ENCODE measurements at places on chromosomes 12 and 14. TPM values are rescaled to one million over a fixed set of nuclear protein-coding genes. Genes with fewer than 3 reads are reported as not detected.

GRCh38 chr12:15688202-15688736, 100.9 kb downstream of the EPS8 start:
- peak; percentile 55 for DNase-seq

- peak; percentile 77 for DNase-seq
Measured at GRCh38 chr12:55996201-55996714, 818 bp upstream of the SUOX start.

DNA sequence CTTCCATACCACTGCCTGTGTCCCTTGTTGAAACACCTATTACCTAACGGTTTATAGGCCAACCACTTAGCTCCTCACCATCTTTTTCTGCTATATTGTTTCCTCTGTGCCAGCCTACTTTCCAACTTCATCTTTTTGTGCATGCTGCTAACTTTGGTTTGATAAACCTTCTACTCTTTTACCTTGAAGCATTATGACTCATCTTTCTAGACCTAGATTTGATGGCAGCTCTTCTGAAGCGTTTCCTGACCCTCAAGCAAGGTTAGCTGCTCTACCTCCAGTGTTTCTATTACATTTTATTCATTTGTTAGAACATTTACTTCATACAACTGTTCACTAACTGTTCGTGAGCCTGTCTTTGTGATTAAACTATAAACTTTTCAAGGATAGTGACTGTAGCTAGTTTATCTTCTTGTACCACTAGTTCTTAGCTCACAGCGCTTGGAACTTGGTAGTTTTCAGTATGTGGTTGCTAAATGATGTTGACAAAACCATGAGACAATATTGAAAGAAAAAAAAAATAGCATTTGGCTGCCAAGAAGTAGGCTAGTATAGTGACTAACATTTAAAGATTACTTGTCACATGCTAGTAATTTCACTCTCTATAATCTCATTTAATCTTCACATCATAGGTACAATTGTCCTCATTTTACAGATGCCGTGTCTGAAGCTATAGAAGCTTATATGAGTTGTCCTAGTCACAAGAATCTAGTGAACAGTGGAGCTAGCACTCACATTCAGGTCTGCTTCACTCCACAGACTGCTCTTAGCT, 79.5 kb downstream of the APAF1 start:
- no peak for DNase-seq

DNA sequence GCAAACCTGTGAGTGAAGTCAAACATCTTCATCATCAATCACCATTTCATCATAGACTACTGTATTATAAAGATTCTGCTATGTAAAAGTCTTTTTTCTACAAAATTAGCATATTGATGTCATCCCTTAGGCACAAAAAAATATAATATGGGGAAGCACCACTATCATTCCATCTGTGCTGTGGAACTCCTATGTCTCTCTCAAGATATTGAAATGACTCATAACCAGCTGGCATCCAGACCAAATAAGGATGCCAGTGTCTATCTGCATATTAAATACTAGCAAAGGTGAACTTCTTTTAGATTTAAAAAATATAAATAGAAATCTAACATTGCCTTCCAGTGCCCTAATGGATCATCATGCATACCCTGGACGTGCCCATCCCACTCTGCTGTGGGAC, 17.9 kb upstream of the DCAF5 start:
- no peak for DNase-seq

DNA sequence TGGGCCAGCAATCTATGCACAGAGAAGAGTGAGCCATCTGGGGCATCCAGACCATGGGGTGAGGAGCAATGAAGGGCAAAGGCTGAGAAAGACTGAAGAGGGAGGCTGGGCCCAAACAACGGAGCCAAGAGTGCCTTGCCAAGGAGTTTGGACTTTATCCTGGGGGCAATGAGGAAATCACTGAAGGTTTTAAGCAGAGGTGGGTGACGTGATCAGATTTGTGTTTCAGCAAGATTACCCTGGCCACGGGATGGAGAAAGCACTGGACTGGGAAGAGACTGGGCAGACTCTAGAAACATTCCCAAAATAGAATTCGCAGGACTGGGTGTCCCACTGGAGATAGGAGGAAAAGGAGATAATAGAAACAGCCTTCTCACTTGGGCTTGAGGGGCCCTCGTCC, 65.3 kb downstream of the DPF3 start:
- DNase-seq: no peak

DNA sequence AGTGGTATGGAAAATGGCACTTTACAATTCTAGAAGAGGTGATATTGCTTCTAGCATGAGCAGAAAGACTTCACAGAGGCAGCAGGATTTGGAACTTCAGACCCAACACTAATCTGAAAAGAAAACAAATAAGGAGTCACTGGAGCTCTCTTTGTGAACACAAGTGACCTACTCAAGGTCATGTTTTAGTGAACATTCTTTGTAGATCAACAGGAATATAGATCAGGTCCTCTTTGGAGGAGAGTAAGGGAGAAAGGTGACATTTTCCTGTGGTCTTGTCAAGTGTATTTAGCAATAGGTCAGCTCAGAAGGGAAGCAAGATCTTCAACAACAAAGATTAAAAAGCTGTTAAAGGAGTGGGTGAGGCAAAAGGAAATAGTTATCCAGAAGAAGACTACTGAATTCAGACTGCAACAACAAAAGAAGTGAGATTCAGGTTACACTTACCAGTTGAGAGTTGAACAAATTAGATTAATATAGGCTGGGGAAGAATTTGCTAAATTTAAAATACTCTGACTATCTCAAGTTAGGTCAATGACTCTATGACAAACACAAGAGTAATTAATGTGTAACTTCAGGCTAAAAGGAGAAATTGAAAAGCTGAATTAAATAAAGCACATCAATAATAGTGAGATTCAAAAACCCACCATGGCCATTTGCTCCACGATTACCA, 528.2 kb downstream of the RPS29 start:
- DNase-seq: no peak

DNA sequence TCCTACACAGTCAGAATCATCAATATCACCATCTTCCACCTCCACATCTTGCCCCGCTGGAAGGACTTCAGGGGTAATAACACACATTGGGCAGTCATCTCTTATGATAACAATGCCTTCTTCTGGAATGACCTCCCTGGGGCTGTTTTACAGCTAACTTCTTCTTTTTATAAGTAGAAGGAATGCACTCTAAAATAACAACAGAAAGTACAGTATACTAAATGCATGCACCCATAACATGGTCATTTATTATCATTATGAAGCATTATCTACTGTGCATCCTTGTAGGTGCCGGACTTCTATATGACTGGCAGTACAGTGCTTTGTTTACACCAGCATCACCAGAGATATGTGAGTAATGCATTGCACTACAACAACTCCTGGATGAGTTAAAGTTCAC, 19.0 kb upstream of the NUAK1 start:
- DNase-seq: no peak

- DNase-seq: peak; percentile 89
Measured at GRCh38 chr14:49865431-49865859, 12.9 kb upstream of the NEMF start.

- no peak for DNase-seq
Measured at GRCh38 chr14:101950516-101951215, 13.7 kb upstream of the DYNC1H1 start.

GRCh38 chr14:24329736-24330135, 5.1 kb downstream of the ADCY4 start:
- no peak for DNase-seq

DNA sequence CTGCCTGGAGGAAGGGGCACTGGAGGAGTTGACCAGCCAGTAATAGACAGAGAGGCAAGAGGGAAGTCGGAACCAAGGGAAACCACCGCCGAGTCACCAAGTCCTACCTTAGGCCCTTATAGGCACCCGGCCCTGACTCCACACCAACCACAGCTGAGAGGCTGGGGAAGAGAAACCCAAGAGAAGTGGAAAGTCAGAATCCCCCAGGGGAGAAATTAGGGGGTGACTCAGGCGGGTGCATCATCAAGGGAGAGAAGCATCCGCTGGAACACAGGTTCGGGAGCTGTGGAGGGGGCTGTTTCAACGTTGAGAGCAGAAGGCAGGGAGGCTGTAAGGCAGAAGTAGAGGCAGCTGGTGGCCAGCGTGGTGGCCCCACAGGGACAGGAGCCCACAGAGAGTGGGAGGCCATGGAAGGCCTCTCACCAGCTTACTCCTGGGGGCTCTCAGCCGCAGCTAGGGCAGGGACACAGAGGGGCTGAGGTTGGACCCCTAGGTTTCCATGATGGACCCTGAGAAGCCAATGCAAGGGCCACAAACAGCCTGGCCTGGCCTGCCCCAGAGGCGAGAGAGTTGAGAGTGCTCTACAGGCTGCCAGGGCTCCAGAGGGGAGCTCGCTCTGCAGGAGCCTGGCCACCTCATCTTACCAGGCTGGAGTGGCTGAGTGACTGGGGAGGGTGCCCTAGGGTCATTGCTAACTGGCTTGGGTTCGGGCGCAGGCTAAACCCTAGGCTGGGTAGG, 1.4 kb upstream of the TRMT61A start:
- DNase-seq: no peak

DNA sequence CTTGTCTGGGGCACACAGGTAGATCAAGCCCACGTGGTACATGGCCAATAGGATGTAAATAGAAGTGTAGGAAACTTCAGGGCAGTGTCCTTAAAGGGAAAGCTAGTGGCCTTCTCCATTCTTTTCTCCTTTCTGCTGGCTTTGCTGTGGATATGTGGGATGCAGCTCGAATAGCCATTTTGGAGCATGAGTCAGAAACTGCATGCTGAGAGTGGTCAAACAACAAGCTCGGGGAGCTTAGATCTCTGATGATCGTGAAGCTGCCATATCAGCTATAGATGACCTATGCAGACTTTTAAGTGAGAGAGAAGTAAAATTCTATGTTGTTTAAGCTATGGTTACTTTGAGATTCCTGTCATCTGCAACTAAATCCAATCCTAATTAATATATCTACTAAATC, 241.3 kb upstream of the DAAM1 start:
- no peak for DNase-seq

GRCh38 chr12:9065607-9065856, 50.2 kb downstream of the A2M start:
- no peak for DNase-seq

DNA sequence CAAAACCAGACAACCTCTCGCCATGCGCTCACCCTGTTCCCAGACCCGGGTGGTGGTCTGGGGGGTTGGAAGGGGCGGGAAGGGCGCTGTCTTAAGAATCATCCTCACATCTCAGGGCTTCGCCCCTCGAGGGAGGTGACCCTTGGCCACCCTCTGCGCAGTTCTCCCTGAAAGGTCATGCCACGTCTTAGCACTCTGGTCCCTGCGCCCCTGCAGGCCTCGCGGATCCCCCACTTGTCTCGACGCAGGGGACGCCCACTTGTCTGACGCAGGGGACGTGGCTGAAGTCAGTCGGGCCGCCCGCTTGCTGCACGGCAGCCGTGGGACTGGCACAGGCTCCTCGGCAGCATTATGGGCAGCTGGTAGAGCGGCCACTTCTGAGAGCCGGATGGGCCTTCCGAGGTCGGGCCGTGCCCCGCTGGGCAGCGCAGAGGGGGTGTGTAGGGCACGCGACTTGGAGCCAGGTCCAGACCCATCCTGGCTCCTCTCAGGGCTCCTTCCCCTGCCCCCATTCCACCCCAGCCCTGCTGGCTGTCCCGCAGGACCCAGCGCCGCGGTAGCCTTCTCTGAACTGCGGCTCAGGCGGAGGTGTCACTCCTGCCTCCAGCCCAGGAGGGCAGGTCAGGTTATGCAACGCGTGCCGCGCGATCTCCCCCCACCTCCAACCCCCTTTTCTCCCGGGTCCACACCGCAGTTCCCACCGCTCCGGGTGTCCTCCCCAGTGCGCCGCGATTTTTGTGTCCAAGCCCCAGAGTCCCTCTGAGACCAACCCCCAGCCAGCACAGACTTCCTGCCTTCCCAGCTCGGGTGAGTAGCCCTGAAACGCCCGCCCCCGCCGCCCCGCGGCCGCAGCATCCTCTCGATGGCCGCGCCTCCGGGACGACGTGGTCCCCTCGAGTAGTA, 40.9 kb upstream of the CAPRIN2 start:
- DNase-seq: peak; percentile 91

DNA sequence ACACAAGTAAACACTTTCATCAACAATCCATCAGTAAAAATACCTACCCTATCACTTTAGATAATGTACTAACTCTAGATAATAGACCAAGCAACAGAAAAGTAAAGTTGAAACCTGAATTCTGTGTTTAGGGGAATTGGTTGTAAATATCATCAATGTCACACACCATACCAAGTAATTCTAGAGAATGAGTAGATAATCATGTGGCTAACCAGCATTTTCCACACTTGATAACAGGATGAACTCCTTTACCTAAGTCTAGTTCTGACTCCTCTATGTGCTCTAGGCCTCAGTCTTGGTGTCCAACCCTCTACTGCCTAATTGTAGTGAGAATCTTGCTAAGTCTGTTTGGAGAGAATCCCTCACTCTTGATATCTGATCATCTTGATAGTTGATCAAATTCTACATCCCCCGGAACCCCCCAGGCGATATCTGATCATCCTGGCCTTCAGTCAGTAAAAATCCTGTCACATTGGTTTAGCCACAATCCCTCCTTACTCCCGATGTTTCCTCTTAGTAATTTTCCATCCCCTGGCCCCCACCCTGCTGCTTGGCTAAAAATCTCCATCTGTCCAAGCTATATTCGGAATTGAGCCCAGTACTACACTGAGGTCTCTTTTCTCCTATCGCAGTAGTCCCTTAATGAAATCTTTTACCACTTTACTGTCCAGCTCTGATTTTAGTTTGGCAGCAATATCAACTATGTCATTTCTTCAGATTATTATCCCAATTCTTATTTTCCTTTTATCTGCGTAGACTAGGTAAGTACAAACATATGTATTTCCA, 3.4 kb upstream of the SLCO1A2 start:
- no peak for DNase-seq

- no peak for DNase-seq
Measured at GRCh38 chr14:72752034-72752412, 141.9 kb downstream of the DPF3 start.

GRCh38 chr14:100548295-100548655, 38.9 kb downstream of the BEGAIN start:
- no peak for DNase-seq

GRCh38 chr14:84708865-84709264, 821.1 kb upstream of the FLRT2 start:
- no peak for DNase-seq

DNA sequence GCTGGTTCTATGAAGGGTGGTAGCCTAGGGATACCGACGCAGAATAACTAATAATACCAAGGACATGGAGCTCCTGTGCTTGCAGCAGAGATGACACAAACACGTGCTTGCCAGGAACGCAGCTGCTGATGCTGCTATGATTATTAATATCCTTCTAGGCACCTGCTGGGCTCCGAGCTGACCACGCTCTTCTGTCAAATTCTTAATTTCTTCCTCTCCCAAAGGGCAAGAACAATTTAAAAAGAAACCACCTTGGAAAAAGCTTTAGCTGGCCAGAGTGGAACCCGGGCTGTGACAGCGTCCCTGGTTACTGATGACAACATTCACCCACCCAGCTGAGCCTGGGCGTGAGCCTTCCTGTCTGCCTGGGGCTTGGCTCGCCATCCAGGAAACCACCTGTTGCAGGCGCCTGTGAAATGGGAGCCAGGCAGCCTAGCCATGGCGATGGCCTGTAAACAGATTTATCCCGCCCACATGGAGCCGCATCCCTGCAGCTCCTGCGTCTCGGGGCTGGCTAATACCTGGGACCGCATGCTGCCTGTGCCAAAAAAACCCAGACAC, 28.8 kb downstream of the CLMN start:
- peak; percentile 54 for DNase-seq

The BEST3 gene
- total RNA-seq: not detected

The DIO3 gene
- not detected for total RNA-seq

The TAS2R43 gene
- 2.6 TPM for total RNA-seq

The NEUROD4 gene
- not detected for total RNA-seq

All from GM23338 (cell line).